SJSA1 (cell line): ENCODE measurements at places on chromosomes 5 and 9. TPM values are rescaled to one million over a fixed set of nuclear protein-coding genes. Genes with fewer than 3 reads are reported as not detected.

The GFI1B gene
- total RNA-seq: 0.05 TPM in 1 of 2 replicates, not detected in the other

GRCh38 chr5:117133198-117133597 lies 558.6 kb upstream of the SEMA6A start:
- H3K4me3 ChIP-seq: no peak overlapping the region
- no peak overlapping the region for H3K27ac ChIP-seq
- DNase-seq: no peak
- no peaks in the 10 kb centered on the region for H3K27me3 ChIP-seq

- H3K36me3 ChIP-seq: 0 out of 2 replicates have a peak, but pooled peaks cover 2% of the 10 kb centered on the region
- peaks cover 18% of the 10 kb centered on the region for H3K4me1 ChIP-seq
- H3K4me3 ChIP-seq: no peak overlapping the region
- no peak for DNase-seq
These were observed 33.1 kb upstream of the RAB14 start for GRCh38 chr9:121234832-121235161.

The CTXN3 gene
- not detected in 2 replicates for total RNA-seq
